ENCODE measurements at places on chromosomes 2 and 18.

DNA sequence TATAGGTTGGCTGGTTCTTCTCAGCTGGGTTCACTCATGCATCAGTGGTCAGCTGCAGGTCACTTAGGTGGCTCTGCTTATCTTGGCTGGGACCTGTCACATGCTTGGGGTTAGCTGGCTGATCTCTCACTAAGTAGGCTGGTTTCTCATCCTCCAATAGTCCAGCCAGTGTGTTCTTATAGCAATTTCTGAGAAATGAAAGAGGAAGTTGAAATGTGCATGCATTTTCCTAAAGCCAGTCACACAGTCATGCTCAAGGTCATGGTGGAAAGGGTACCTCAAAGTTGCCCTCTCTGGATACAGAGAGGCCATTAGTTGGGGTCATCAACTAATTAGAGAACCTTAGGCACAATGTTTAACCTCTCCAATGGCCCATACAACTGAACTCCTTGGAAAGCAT, 64.4 kb downstream of the KLHL29 start:
- no peak for DNase-seq

GRCh38 chr18:22459491-22459890, 41.8 kb upstream of the CTAGE1 start:
- no peak for DNase-seq

- DNase-seq, result peak; percentile 61
Observed at GRCh38 chr2:164314148-164314547, 307.1 kb downstream of the GRB14 start.

GRCh38 chr2:144322379-144322778, 197.5 kb downstream of the ZEB2 start:
- DNase-seq, result no peak

DNA sequence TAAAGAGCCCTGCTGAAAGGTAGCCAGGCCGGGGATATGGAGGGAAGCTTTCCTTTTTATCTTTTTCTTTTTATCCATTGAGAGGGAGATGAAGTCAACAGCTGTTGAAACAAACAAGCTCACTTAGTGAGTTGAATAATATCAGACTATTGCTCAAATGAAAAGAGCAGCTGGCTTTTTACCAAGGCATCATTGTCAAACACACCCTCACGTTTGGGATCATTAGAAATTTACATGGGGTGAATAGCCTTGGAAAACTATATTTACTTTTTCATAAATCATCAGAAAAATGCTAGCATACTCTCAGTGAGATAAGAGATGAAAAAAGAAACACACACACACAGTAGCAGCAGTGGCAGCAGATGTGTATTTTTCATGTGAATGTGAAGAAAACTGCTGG, 71.5 kb upstream of the HNMT start:
- peak; percentile 51 for DNase-seq

DNA sequence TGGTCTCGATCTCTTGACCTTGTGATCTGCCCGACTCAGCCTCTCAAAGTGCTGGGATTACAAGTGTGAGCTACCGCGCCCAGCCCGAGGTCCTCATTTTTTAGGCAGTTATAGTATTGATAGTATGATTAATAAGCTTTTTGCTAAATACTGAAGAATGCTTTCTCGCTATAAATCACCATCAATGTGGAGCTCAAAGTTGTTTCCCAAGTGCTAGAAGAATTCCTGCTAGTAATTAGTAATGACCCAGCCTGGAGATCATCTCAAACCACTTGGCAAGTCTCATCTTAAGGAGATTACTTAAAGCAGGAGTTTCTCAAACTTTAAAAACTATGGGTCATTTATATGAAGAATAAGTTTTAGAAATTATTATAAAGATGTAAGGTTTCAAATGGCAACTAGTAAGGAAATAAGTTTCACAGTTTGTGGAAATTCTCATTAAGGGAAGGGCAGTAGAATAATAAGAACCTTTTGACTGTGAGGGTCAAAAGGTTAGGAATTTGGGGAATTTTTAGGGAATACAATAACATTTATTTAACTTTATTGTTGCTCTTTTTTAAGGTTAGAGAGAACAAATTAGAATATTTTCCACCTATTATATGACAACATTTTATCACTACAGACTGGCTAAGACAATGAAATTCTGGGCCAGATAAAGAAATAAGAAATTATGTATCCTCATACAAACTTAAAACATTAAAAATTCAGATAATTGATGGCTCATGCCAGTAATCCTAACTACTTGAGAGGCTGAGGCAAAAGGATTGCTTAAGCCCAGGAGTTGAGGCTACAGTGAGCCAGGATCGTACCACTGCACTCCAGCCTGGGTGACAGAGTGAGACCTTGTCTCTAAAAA, 148.6 kb upstream of the MAP3K20 start:
- no peak for DNase-seq

GRCh38 chr2:72089537-72089936, 58.1 kb downstream of the CYP26B1 start:
- DNase-seq, result no peak

- DNase-seq, result no peak
Observed at GRCh38 chr2:73174941-73175662, 27.3 kb upstream of the NOTO start.

DNA sequence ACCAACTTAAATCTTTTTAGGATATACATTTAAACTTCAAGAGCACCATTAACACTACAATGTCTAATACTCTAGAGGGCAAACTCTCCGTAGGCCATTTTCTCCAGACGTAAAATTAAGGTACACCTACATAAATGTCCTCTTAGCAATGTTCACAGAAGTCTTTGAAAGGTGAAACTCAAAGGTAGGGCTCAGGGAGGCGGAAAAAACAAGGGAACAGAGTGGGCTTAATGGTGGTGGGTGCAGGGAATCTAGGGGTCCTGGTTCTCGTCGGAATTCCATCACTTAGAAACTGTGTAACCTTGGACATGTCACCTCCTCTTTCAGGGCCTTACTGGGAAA, 668 bp downstream of the NFU1 start:
- DNase-seq, result no peak

DNA sequence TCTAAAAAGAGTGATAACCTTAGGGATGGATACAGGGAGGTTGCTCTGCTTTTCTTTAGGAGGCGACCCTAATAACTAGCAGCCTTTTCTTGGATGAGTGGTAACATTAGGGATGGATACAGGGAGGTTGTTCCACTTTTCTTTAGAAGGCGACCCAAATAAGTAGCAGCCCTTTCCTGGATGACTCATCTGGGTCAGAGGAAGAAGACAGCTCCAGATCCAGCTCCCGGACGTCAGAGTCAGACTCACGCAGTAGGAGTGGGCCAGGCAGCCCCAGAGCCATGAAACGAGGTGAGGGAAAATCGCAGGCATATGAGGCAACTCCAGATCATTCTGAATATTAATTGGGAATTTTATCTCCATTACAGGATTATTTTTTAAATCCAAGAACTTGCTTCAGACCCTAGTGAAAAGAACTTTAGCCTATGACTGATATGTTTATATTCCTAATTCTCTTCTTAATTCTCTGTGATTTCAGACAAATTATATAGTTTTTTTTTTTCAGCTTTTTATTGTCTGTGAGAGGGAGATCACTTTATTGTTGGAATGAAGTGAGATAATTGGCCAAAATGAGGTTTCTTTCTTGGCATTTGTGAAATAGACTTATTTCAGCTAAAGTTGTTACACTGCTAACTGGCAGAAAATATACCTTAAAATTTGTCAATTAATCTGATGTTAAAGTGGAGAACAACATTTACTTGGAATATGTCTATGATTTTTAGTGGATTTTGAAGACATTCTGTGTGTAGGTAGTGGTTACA, 31.2 kb upstream of the C1GALT1C1L start:
- no peak for DNase-seq

DNA sequence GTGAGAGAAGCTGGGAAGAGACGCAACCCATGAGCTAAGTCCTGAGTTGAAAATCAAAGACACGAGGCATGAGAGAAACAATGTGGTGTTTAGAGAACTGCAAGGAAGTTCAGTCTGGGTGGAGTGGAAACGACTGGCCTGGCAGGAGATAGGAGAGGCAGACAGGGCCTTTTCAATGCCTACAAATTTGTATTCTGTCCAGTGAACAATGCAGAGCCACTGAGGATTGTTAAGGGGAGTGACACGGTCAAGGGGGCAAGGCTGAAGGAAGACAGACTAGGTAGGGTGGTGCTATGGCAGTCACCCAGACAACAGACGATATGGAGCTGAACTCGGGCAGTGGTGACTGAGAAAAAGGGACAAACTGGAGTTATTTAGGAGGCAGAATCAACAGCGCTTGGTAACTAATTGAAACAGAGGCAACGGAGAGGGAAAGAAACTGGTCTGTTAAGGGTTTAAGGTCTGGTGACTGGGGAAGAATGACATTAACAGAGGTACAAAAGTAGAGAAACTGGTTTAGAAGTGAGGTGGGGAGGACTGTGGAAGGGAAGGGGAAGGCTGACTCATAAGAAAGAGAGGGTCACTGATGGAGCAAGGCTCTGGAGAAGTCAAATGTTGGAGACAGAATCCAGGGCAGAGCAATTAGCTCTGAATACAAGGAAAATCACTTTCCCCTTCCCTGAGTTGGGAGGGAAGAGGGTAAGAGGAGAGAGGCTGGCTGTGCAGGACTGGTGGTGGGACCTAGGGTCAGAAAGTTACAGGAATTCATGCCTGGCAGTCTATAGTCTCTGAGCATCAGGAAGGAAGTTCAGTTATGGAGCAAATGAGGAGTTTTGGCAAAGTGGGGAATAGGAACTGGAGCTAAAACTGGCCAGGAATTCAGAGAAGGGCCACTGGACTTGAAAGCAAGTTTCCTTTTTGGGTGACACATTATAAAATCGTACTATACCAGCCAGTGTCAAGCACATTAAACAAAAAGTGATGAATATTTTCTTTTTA, 63.4 kb upstream of the CHRNA1 start:
- no peak for DNase-seq

DNA sequence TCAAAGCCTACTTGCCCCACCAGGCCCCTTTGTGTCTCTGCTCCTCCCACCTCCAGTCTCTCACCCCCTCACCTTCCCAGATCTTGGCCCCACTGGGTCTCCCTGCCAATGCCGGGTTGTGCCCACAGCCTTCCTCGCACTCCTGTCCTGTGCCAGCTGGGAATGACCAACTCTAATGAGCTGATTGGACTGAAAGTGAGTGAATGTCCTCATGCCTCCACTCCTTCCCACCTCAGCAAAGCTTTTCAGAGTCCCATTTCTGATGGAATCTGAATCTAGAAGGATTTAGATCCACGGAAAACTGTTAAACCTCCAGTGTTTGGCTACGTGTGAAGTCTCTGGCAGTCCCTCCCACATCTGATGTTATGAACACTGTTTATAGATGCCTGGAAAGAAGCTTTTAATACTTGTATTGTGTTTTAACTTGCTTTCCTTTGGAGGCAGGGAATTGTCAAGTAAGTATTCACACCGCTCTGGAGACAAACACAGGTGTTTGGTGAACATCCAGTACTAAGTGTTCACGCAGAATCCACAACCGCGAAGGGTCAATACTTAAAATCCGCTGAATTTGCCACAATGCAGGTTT, 103.9 kb downstream of the RTN4 start:
- no peak for DNase-seq

GRCh38 chr2:159010963-159011362, 42.5 kb downstream of the TANC1 start:
- DNase-seq, result no peak

GRCh38 chr2:109655287-109655686, 41.1 kb downstream of the SOWAHC start:
- DNase-seq, result no peak

DNA sequence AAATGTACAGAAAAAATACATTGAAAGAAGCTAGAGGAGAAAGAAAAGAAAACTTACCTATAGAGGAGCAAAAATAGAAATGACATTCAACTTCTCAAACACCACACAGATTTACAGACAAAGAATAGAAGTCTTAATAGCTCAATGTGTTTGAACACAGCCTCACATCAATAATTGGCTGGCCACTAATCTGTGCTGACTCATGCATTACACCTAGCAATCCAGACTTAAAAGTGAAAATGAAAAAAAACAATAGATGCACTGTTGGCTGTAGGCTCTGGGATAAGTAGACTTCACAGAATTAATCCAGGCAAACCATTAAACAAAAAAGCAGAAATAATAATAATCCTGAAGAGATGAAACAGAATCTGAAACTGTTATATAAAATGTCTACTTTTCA, 961.3 kb upstream of the CELF4 start:
- no peak for DNase-seq

DNA sequence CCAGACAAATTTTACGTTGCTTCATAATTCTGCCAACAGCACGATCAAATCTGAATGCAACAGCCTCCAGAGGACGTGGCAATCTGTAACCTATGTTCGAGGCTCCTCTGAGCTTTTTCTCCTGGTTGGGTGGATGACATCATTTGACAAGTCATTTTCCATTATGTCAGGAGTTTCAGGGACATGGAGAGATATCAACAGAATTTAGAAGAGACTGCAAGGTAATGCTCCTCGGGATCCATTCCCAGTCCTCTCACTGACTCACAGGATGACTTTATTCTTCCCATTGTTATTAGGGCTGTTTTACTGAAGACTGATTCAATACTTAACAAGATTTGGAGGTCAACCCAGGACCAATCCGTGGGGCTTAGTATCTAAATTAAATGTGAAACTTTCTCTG, 72.5 kb upstream of the RNF152 start:
- DNase-seq, result no peak

DNA sequence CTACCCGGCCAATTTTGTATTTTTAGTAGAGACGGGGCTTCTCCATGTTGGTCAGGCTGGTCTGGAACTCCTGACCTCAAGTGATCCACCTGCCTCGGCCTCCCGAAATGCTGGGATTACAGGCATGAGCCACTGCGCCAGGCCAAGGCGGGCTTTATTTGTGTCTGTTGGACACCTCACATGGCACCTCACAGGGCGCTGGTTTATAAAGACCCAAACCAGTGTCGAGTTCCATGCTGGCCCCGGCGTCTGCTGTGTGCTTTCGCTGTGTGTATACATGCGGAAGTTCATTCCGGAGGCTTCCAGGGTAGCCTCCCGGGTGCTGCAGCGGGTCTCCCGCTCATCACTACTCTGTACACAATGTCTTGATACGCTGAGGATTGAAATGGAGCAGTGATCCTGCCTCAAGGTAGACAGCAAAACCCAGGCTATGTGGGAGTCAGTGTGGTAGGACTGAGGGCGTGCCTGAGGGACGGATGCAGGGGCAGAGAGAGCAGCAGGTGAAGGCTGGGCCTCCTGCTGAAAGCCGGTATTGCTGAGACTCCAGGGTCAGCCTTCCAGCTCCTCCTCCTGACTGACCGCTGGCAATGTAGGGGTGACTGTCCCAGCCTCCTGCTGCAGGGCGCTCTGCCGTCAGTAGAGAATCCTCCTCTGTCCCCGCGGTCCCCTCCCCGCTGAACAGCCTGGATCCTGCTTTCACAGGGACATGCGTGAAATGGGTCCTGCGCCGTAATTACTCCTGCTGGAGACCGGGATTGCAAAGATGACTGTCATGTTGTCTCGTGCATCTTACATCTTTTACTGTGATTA, 22.7 kb downstream of the LDLRAD4 start:
- DNase-seq, result no peak

GRCh38 chr2:20416723-20417122, 30.2 kb upstream of the RHOB start:
- no peak for DNase-seq

- no peak for DNase-seq
Observed at GRCh38 chr2:135743860-135744259, 2.2 kb downstream of the UBXN4 start.
